ENCODE measurements at places on chromosomes 4 and X.
A peak's percentile ranks its signal among the peaks of the same experiment; 100 is the strongest.

GRCh38 chr4:70359115-70359661, 1.4 kb upstream of the SMR3A start:
- DNase-seq, result no peak

GRCh38 chr4:167452922-167453430, 218.7 kb upstream of the SPOCK3 start:
- no peak for DNase-seq

GRCh38 chrX:55026143-55026542, 4.6 kb downstream of the ALAS2 start:
- DNase-seq, result no peak

DNA sequence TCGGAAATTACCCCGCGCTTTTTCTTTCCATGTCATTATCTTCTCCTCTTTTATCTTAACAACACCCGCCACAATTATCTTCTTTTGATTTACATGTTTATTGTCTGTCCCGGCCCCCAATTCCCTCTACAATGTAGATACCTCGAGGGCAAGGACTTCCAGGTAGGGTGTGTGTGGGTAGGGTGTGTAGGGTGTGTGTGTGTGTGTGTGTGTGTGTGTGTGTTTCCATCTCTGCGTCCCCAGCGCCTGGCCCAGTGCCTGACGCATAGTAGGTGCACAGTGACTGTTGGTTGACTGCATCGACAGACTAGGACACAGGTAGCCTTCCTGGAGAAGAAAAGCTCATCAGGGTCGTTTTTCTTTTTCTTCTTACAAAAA, 103.1 kb downstream of the UCHL1 start:
- no peak for DNase-seq

DNA sequence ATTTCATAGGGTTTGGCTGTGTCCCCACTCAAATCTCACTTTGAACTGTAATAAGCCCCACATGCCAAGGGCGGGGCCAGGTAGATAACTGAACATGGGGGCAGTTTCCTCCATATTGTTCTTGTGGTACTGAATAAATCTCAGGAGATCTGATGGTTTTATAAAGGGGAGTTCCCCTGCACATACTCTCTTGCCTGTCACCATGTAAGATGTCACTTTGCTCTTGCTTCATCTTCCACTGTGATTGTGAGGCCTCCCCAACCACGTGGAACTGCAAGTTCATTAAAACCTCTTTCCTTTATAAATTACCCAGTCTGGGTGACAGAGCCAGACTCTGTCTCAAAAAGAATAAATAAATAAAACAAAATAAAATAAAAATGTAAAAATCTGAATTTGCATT, 95.9 kb downstream of the PDS5A start:
- no peak for DNase-seq

DNA sequence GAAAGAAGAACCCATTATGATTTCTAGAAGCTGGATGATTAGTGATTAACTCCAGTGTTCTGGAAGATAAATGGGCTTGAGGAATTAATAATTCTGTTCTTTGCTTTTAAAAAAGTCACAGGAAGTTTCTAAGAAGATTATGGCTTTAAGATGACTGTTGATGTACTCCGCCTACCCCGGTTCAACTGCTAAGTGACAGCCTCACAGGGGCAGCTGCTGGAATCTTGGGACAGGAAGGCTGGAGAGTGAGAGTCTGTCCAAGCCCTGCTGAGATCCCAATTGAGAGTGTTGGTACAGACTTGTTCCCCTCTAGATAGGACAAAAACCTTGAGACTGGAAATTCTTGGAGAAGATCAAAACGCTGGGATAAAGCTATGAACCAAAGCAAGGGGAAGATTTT, 37.3 kb downstream of the NPY1R start:
- no peak for DNase-seq

- no peak for DNase-seq
Measured at GRCh38 chr4:126899331-126899801, 733.4 kb upstream of the INTU start.

DNA sequence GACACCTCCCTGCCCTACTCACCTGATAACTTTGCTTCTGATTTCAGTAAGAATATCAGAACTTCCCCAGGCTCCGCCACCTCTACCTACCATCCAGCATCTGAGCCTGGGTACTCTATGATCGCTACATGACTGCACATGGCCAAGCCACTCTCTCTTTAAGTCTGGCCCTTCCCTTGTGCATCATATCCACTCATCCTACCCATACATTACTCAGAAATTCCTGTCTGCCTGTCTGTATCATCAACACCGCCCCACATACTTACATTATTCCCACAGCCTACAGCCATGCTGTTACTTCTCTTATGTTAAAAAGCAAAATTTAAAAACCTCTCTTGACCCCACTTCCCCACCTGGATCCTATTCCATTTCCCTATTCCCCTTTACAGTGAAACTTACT, 84.7 kb downstream of the SCD5 start:
- no peak for DNase-seq

GRCh38 chr4:163768014-163768413, 273.5 kb downstream of the TMA16 start:
- no peak for DNase-seq

GRCh38 chr4:174398728-174399127, 115.0 kb downstream of the CEP44 start:
- no peak for DNase-seq

- DNase-seq, result no peak
Measured at GRCh38 chr4:38752372-38752940, 30.3 kb downstream of the TLR10 start.

DNA sequence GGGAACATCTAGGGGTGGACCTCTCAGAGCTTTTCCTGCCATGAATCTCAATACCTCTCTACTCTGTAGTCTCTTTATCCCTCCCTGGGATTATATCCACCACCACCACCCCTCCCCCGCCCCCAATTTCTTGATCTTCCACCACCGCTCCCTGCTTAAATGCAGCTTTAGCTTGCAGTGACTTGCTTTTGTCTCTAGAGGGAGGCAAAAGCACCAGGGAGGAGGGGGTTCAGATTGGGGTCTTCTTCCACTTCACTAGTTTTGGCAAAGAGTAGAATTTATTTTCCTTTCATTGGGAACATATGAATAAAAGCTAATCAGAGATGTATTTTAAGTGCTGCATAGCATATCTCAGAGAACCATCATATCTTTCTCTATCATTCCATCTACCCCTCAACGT, 5.5 kb downstream of the ARHGAP36 start:
- no peak for DNase-seq

DNA sequence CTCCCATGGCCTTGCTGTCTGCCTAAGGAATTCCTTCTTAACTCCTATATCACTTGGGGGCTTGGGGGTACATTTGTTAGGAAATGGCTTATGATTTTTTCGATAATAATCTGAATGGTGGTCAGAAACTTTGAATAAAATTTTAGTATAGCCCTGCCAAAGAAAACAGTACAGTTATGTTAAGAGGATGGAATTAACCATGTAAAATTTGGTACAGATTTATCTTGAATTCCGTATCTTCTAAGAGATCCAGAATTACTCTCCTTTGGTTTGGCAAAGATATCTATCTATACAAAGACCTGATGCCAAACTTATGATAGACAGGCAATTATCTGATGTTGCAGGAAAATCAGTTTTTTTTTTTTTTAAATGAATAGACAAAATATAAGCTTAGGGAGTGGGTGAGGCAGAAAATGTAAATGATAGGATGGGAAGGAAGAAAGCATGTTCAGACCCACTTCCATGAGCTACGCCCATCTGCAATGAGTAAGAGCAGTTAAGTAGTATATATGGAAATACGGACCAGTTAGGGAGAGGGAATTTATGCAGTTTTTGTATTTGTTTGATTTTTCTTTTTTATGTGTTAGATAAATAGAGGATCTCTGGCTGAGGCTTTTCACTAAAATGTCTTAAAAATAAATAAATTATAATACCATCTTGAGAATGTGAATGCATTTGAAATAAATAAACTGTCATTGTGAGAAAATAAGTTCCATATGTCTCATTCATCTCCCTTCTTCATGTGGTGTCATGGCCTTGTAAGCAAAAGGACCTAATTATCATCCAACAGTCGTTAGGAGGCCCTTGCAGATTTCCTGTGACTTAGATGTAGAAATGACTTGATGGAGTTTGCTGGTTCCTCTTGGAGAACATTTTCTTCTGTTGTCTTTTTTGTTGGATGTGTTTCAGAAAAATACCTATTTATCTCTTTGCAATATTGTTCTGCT, 389.6 kb downstream of the ARHGAP24 start:
- no peak for DNase-seq

GRCh38 chr4:24489870-24490269, 94.5 kb downstream of the DHX15 start:
- no peak for DNase-seq

DNA sequence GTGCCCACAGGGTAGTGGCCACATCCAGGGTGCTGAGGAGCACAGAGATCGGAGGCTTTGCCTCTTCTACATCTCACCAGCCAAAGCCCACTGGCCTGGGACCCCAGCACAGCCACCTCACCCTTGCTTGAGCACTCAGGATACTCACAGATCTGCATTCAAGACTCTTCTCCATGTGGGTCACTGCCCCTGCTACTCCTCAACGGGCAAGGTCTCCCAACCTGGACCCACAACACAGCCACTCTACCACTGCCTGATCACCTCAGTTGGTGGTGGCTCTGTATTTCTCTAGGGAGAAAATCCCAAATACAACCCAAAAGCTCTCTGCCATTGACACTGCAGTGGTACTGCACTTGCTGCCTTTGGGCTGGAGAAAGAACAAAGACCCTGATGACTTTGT, 190.3 kb upstream of the KLHL4 start:
- DNase-seq, result no peak

- no peak for DNase-seq
Measured at GRCh38 chr4:173528378-173529321, 1.4 kb downstream of the HAND2 start.

DNA sequence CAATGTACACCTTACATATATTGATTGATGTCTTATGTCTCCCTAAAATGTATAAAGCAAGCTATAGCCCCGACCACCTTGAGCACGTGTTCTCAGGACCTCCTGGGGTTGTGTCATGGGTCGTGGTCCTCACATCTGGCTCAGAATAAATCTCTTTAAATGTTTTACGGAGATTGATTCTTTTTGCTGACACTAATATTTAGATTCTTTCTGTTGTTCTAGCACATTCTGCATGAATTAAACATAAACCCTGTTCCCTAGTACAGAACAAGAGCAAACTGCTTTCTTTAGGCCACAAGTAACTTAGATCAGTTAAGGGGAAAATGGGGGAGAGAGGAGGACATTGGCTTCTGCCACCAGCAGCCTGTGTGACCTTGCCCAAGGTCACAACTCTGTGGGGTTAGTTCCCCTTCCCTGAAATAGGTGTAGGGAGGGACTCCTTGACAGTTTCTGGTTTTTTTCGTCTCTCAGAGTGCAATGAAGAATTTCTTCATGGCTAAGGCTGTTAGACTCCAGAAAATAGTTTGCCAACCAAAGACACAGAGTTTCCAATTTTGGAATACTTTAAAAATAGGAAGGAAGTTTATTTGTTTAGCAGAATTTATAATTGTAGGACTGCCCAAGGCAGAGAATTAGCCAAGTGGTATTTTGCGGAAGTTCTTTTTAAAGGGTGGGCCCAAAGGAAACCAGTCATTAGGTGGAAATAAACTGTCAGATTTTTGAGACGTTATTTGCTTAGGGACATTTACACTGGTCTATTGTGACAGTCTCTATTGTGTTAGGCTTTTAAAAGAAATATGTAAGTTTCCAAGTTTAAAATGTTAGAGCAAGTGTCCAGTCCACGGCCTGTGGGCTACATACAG, 29.4 kb downstream of the PTTG2 start:
- DNase-seq, result no peak

GRCh38 chr4:56906489-56907393, 959 bp upstream of the REST start:
- DNase-seq, result peak; percentile 30

GRCh38 chr4:106367072-106367471, 1.5 kb downstream of the GIMD1 start:
- no peak for DNase-seq

DNA sequence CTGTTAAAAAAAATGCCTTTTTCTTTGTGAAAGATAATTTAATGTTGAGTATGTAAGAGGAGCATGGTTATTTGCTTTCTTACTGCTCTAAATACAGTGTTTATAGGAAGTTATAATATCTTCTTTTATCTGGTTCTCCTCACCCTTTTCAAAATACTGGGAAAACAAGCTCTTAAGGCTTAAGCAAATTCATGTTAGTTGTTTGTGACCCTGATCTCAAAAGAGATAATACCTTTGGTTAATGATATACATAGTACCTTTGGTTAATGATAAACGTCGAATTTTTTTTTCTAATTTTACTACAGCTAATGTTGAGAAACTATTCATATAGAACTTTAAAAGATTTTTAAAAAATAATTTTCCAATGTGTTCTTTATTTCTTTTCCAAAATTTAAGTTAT, 180.1 kb downstream of the RAPGEF2 start:
- no peak for DNase-seq

- no peak for DNase-seq
Measured at GRCh38 chr4:88308587-88308986, 24.2 kb upstream of the PPM1K start.

- no peak for DNase-seq
Measured at GRCh38 chrX:133645977-133646718, 230.9 kb upstream of the GPC4 start.

DNA sequence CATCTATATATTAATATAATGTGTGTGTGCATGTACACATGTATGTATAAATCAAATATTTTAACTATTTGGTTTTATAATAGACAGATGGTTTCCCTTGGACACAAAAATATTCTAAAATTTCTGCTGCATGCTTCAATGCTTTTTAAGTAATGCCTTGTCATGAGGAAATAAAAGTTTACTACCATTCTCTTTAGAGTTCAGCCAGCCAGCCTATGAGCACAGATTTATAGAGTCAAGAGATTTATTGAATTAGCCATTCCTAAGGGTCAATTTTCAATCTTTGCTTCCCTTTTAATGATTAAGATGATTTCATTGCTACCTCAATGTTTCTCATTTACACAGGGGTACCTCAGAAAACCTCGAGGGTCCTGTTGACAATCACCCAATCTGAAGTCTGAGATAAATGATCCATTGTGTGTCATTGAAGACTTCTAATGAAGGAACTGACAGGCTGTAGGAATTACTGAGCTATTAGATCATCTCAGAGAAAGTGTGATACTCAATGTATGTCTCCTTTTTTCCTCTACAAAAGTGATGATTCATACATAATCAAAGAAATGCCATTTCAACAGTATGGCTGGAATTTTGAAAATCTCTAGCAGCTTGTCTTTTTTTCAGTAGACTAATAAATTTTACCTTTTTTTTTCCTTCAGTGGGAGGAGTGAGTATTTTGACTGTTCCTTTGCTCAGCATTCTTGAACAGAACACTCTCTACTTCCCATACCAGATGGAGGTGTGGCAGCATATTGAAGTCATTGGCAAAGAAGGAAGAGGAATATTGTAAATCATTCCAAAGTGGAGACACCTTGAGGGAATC, 222.6 kb upstream of the PCDH18 start:
- no peak for DNase-seq

All from activated T-cell treated with anti-CD3 and anti-CD28 coated beads, Interleukin-2, amount 50 U/mL, for 1 hour (primary cell).